ENCODE measurements at places on chromosomes 1 and 21. TPM values are rescaled to one million over a fixed set of nuclear protein-coding genes. Genes with fewer than 3 reads are reported as not detected.

Gene SHISAL2A
- total RNA-seq, result 27.2 TPM

Gene RNF186
- total RNA-seq, result not detected

Gene OR2T2
- total RNA-seq, result not detected

Gene IL24
- not detected for total RNA-seq

- H3K27me3 ChIP-seq, result no peaks in the 10 kb centered on the region
- H3K36me3 ChIP-seq, result no peaks in the 10 kb centered on the region
- peak overlapping the region; percentile 89 for H3K4me3 ChIP-seq
- peaks cover 70% of the 10 kb centered on the region for H3K4me1 ChIP-seq
Observed at GRCh38 chr1:193458628-193459027, 272.2 kb upstream of the B3GALT2 start.

- H3K36me3 ChIP-seq, result no peaks in the 10 kb centered on the region
- no peak overlapping the region for H3K27ac ChIP-seq
- H3K4me1 ChIP-seq, result no peaks in the 10 kb centered on the region
- DNase-seq, result no peak
- H3K4me3 ChIP-seq, result no peak overlapping the region
- no peaks in the 10 kb centered on the region for H3K27me3 ChIP-seq
Observed at GRCh38 chr1:37012226-37012625, 22.1 kb downstream of the GRIK3 start.

- H3K27ac ChIP-seq, result no peak overlapping the region
- H3K36me3 ChIP-seq, result no peaks in the 10 kb centered on the region
Observed at GRCh38 chr1:60171801-60172200, 98.2 kb upstream of the C1orf87 start.

DNA sequence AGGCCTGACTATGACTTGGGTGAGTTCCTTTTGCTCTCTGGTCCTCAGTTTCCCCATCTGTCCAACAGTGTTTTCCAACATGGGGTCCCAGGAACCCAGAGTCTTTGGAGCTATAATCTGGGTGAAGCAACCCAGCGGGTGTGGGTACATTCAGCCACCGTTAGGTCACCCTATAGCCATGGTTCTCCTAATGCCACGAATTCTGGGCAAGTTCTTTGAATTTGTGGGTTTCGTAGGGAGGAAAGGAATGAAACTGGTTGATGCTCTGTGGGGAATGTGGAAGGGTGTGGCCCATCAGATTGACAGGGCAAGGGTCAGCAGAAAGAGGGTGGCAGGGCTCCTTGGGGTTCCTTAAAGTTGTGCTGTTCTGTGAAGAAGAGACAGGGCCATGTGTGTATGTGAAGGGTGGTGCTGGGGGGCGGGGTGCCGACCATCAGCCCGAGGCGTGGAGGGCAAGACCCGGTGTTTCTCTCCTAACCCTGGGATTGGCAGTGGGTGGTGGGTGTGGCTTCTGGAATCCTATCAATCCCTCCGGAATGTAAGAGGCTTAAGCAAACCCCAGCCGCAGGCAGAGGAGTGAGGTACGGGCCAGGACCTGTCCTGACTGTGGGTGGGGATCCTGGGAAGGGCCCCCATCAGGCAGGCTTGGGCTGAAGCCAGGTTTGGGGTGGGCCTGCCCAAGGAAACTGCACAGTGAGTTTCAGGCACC, 35.5 kb upstream of the ZNF362 start:
- no peak overlapping the region for H3K4me3 ChIP-seq
- H3K27ac ChIP-seq, result no peak overlapping the region
- DNase-seq, result no peak
- H3K36me3 ChIP-seq, result no peaks in the 10 kb centered on the region
- H3K27me3 ChIP-seq, result peaks cover 5% of the 10 kb centered on the region

- no peak overlapping the region for H3K27ac ChIP-seq
- no peaks in the 10 kb centered on the region for H3K27me3 ChIP-seq
- DNase-seq, result no peak
- no peak overlapping the region for H3K4me3 ChIP-seq
- H3K36me3 ChIP-seq, result no peaks in the 10 kb centered on the region
- no peaks in the 10 kb centered on the region for H3K4me1 ChIP-seq
Observed at GRCh38 chr21:40615505-40616376, 231.2 kb downstream of the DSCAM start.

GRCh38 chr1:84688463-84689061, 1.7 kb downstream of the SSX2IP start:
- DNase-seq, result no peak
- peaks cover 3% of the 10 kb centered on the region for H3K27me3 ChIP-seq
- H3K4me3 ChIP-seq, result peak overlapping the region; percentile 75
- no peaks in the 10 kb centered on the region for H3K36me3 ChIP-seq
- H3K27ac ChIP-seq, result no peak overlapping the region
- peaks cover 26% of the 10 kb centered on the region for H3K4me1 ChIP-seq

- no peak for DNase-seq
- no peaks in the 10 kb centered on the region for H3K4me1 ChIP-seq
- H3K27ac ChIP-seq, result no peak overlapping the region
- no peak overlapping the region for H3K4me3 ChIP-seq
- no peaks in the 10 kb centered on the region for H3K27me3 ChIP-seq
- H3K36me3 ChIP-seq, result no peaks in the 10 kb centered on the region
Observed at GRCh38 chr1:47521034-47521881, 83.4 kb downstream of the FOXD2 start.

DNA sequence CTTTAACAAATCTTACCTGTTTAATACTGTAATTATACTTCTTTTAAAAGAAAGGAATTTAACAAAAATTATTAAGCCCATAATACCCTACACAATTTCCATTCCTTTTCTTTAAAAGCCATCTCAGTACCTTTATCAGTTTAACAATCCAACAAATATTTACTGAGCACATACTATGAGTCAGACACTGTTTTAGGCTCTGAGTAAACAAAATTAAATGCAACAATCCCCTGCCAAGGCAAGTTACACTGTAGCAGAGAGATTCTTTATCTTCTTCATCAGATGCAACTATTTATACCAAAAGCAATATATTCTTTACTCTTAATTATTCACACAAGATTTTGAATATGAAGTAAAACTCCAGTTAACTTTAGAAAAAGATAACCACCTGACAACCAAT, 12.0 kb downstream of the DENND1B start:
- DNase-seq, result no peak
- H3K27me3 ChIP-seq, result no peaks in the 10 kb centered on the region

GRCh38 chr1:231817801-231818200, 191.2 kb downstream of the DISC1 start:
- DNase-seq, result no peak
- H3K4me3 ChIP-seq, result no peak overlapping the region
- H3K27me3 ChIP-seq, result no peaks in the 10 kb centered on the region
- no peaks in the 10 kb centered on the region for H3K4me1 ChIP-seq

DNA sequence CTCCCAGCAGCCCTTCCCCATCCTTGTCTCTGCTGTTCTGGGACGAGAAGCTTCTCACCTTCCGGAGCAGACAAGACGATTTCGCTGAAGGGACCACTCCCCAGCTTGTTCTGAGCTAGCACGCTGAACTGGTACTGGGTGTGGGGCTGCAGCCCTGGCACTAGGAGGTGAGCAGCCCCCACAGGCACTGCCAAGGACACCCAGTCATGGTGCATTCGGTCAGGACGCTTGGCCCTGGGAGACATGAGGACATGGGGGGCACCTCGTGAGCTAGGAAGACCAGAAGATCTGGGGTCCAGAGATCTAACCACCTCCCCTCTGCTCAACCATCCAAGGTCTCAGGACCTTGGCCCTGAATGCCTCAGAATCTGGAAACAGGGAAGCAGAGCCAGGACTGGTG, 5.3 kb upstream of the TAGLN2 start:
- H3K4me1 ChIP-seq, result peaks cover 8% of the 10 kb centered on the region
- no peak overlapping the region for H3K27ac ChIP-seq
- no peak overlapping the region for H3K4me3 ChIP-seq
- H3K27me3 ChIP-seq, result no peaks in the 10 kb centered on the region

- H3K27ac ChIP-seq, result no peak overlapping the region
- H3K27me3 ChIP-seq, result no peaks in the 10 kb centered on the region
- DNase-seq, result no peak
- no peaks in the 10 kb centered on the region for H3K4me1 ChIP-seq
- H3K4me3 ChIP-seq, result no peak overlapping the region
Observed at GRCh38 chr1:229121845-229122436, 149.0 kb upstream of the RAB4A start.

GRCh38 chr1:199272628-199273086, 633.8 kb downstream of the PTPRC start:
- DNase-seq, result no peak
- no peaks in the 10 kb centered on the region for H3K4me1 ChIP-seq
- H3K27me3 ChIP-seq, result peaks cover 5% of the 10 kb centered on the region
- no peaks in the 10 kb centered on the region for H3K36me3 ChIP-seq
- H3K27ac ChIP-seq, result no peak overlapping the region

DNA sequence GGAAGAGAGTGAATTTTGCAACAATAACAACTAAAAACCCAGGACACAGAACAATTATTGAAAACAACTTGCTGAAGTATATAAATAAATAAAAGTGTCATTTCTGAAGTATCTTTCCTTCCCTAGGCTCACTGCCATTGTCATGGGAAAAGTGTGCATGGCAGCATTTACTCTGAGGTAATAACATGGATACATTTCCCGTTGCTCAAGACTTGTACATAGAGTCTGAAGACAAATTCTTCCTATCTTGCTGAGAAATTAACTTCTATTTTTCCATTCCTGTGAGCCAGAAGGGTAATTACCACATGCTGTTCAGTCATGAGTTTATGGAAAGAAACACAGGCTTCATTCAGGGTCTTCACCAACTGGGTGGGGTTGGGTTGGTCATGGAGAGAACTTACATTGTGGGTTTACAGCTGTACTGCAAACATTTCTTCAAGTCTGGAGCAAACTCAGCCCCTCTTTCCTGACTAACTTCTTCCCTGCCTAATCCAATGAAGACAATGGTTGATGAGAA, 32.2 kb downstream of the ST6GALNAC3 start:
- no peaks in the 10 kb centered on the region for H3K27me3 ChIP-seq
- H3K27ac ChIP-seq, result no peak overlapping the region
- H3K4me3 ChIP-seq, result no peak overlapping the region
- DNase-seq, result no peak
- H3K36me3 ChIP-seq, result no peaks in the 10 kb centered on the region

DNA sequence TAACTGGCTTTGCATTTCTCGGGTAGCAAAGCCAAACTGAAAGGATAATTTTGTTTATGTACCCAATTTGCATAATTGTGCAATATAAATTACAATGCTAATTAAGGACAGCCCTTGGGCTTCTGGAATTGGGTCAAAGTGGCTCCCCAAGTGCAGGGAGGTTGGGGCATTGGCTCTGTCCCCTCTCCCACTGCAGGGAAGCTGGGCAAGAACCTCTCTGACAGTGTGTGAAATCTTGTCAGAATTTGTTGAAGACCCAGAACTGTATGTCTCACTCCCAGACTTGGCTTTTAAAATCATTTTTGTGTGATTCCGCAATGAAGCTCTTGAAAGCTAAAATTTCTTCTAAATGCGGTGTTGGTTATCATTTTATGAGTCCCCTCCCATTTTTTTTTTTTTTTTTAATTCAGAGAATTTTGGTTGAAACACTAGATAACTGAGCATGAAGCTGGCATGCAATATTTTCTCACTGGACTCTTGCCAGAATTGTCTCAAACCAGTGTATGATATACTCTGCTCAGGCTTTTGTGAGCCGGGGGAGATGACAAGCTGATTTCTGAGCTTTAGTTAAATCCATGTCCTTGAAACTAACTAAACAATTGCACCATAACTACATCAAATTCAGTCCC, 878.9 kb upstream of the CXADR start:
- H3K27me3 ChIP-seq, result no peaks in the 10 kb centered on the region
- no peaks in the 10 kb centered on the region for H3K36me3 ChIP-seq
- DNase-seq, result no peak

GRCh38 chr21:38490411-38491020, 7.8 kb downstream of the ERG start:
- H3K36me3 ChIP-seq, result no peaks in the 10 kb centered on the region
- H3K4me3 ChIP-seq, result no peak overlapping the region
- no peak for DNase-seq
- H3K27me3 ChIP-seq, result peaks cover 5% of the 10 kb centered on the region

DNA sequence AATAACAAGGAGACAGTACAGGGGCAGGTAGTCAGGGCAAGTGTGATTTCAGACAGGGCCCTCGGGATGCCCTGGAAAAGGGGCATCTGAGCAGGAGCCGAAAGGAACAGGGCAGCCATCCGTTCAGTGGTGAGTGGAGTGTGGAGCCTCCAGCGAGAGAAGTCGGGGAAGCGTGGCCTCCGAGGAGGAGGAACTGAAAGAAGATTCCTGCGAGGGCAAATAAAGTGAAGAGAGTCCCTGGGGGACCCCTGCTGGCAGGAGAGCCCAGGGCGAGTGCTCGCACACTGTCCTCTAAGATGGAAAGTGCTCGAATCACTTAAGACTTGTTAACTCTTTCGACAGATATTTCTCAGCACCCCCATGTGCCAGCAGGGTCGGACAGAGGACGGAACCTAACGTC, 3.5 kb upstream of the UTS2 start:
- no peak for DNase-seq
- H3K27ac ChIP-seq, result no peak overlapping the region
- no peaks in the 10 kb centered on the region for H3K4me1 ChIP-seq
- H3K4me3 ChIP-seq, result no peak overlapping the region
- peaks cover 7% of the 10 kb centered on the region for H3K36me3 ChIP-seq

GRCh38 chr1:194795917-194796593, 1609.6 kb upstream of the B3GALT2 start:
- DNase-seq, result no peak
- H3K36me3 ChIP-seq, result no peaks in the 10 kb centered on the region
- no peaks in the 10 kb centered on the region for H3K27me3 ChIP-seq

DNA sequence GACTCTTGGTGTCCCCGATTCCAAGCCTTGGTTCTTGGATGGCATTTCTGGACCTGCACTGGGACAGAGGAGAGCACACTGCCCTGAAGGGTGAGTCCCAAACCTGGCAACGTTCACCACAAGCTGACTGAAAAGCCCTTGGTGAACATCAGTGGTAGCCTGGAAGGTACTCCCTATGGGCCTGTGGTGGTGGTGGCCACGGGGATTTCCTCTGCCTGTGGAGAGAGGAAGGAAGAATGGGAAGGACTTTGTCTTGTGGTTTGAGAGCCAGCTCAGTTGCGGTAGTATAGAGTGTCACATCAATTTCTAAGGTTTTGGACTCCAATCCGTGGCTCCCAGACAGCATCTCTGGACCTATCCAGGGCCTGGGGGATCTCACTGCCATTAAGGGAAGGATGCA, 50.7 kb downstream of the DNAH14 start:
- no peaks in the 10 kb centered on the region for H3K4me1 ChIP-seq
- no peak overlapping the region for H3K4me3 ChIP-seq
- no peak overlapping the region for H3K27ac ChIP-seq
- no peaks in the 10 kb centered on the region for H3K36me3 ChIP-seq
- no peak for DNase-seq
